ENCODE measurements at places on chromosomes 6 and 20. TPM values are rescaled to one million over a fixed set of nuclear protein-coding genes. Genes with fewer than 3 reads are reported as not detected.

SMLR1 gene
- total RNA-seq: not detected

BPIFB2 gene
- not detected for total RNA-seq

SAPCD1 gene
- total RNA-seq: 7.0 TPM

ZNF165 gene
- 1.9 TPM for total RNA-seq

PLTP gene
- 3.2 TPM for total RNA-seq

DNA sequence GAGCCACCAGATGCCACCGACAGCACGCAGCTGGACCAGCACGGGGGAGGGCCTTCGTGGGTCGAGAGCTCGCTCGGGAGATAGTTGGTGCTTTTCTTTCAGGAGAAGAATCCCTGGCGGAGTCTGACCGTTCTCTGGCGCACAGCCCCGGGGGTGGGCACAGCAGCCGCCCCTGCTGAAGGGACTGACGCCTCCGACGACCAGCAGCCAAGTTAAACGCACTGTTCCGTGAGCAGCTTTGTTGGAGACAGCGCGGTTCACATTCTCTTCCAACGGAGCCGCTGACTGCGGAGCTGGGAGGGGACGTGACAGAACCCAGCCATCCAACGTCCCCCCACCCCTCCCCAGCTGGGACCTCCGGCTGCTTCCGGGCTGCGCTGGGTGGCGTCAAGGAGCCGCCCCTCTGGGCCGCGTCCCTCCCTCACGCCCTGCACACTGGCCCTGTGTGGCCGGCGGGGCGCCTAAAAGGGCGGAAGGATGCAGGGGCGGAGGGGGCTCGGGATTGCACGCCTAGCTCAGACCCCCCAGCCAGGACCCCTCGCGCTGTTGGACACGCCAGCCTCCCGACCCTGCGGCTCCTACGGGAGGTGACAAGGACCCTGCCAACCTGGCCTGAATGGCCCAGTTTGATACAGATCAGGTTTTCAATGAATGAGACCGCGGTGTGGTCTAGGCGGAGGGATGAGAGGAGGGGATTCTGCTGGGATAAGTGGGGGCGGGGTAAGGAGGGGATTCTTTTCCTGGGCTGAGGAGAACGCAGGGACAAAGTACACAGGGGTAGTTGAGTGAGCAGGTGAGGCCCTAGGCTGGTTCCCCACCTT, 36.4 kb upstream of the KHDC1 start:
- DNase-seq: peak; percentile 47
- no peaks in the 10 kb centered on the region for H3K27me3 ChIP-seq
- no peaks in the 10 kb centered on the region for H3K4me1 ChIP-seq

GRCh38 chr6:36039112-36039511, 11.5 kb downstream of the MAPK14 start:
- H3K4me1 ChIP-seq: peaks cover 52% of the 10 kb centered on the region
- H3K27me3 ChIP-seq: no peaks in the 10 kb centered on the region
- no peaks in the 10 kb centered on the region for H3K36me3 ChIP-seq
- no peak overlapping the region for H3K4me3 ChIP-seq

- no peaks in the 10 kb centered on the region for H3K4me1 ChIP-seq
- H3K36me3 ChIP-seq: no peaks in the 10 kb centered on the region
- DNase-seq: no peak
- no peak overlapping the region for H3K27ac ChIP-seq
Observed at GRCh38 chr6:113103634-113104361, 753.3 kb upstream of the MARCKS start.

GRCh38 chr6:12007887-12008286, 4.2 kb upstream of the HIVEP1 start:
- DNase-seq: no peak
- H3K4me3 ChIP-seq: peak overlapping the region; percentile 42

DNA sequence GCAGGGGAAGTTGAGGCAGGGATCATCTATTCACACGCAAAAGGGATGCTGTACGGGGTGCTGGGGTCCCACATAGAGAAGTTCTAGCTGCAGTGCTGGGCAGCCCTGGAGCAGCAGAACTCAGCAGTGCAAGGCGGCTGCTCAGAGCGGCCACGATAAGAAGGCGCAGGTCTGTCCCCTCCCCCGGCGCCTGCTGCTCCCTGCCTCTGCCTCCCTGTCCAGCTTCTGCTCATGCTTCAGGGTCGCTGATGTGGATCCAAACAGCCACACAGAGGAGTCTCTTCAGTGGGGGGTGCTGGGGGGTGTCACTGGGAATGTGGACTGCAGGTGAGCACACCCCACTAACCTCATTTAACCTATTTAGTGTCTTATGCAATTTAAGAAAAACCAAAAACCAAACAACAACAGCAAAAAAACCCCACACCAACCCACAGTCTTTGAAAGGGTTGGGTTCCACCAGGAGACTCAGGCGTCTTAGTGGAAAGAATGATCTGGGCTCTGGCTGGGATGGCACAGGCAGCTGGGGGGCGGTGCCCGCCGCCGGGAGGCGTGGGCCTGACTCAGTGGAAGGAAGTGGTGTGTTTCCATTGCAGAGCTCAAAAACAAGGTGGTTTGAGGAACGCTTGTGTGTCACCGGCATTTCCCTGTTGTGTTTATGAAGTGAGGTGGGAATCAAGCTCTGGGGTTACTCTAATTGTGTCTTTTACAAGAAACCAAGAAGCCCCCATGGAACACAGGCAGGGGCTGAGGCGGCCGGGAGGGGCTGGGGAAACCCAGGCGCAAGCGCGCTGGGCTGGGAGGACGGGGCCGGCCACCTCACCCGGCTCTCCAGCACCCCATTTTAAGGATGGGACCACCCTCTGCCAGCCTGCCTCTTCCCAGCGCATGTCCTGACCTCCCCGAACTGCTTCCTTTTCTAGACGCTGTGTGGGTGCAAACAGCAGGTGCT, 55.1 kb downstream of the IRF4 start:
- peak overlapping the region; percentile 43 for H3K4me3 ChIP-seq
- H3K27ac ChIP-seq: peak overlapping the region; percentile 51
- DNase-seq: peak; percentile 56
- H3K36me3 ChIP-seq: no peaks in the 10 kb centered on the region
- peaks cover 48% of the 10 kb centered on the region for H3K4me1 ChIP-seq

DNA sequence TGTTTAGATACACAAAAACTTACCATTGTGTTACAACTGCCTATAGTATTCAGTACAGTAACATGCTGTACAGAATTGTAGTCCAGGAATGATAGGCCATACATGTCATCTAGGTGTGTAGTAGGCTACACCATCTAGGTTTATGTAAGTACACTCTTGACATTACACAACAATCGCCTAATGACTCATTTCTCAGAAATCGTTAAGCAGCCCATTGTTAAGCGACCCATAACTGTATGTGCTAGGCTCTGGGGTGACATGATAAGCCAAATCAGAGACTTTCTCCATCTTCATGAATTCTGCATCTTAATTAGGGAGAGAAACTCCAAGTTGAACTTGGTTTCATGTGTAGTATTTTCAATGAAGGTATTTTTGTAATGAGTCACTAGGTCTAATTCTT, 17.2 kb downstream of the STK35 start:
- H3K4me1 ChIP-seq: peaks cover 35% of the 10 kb centered on the region
- H3K4me3 ChIP-seq: no peak overlapping the region
- H3K36me3 ChIP-seq: peaks cover 13% of the 10 kb centered on the region
- DNase-seq: no peak
- H3K27me3 ChIP-seq: no peaks in the 10 kb centered on the region

- H3K36me3 ChIP-seq: no peaks in the 10 kb centered on the region
- H3K27ac ChIP-seq: no peak overlapping the region
- no peak for DNase-seq
- H3K4me3 ChIP-seq: no peak overlapping the region
- H3K4me1 ChIP-seq: no peaks in the 10 kb centered on the region
Observed at GRCh38 chr6:158161566-158162254, 6.4 kb downstream of the SERAC1 start.

DNA sequence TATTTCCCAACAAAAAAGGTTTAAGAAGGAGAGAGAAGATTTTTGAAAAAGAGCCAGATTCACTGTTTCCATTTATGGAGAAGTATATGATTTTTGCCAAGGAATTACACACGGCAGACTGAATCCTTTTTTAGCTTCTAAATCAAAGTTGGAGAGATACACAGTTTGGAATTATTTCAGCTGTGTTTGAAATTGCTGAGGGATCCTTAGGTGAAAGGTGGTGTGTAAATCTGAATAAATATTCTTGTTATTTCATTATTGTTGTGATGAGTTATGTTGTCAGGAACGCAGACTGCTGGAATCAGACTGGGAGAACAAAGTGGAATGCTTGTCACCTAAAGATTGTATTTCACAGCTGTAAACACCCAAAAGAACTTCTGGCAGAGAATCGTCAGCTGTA, 168.5 kb upstream of the AKIRIN2 start:
- H3K27me3 ChIP-seq: no peaks in the 10 kb centered on the region
- no peaks in the 10 kb centered on the region for H3K36me3 ChIP-seq
- no peak overlapping the region for H3K27ac ChIP-seq
- H3K4me3 ChIP-seq: no peak overlapping the region

DNA sequence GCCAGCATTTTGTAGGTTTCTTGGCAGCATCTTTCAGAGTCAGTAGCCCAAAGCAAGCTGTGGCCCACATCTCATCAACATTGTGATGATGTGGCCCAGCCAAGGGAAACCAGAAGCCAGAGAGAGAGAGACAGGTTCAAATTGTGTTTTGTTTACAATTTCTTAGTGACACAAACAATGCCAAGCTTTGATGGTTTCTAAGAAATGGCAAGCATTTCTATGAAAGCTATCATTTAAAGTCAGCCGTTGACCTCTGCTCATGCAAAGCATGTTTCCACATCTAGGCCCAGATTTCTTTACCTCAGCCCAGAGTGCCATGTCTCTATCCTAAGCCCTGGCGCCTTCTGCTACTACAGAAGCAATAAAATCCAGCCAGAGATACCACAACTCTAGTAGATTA, 32.9 kb downstream of the GCM1 start:
- H3K4me3 ChIP-seq: no peak overlapping the region
- no peaks in the 10 kb centered on the region for H3K4me1 ChIP-seq
- DNase-seq: no peak
- peaks cover 5% of the 10 kb centered on the region for H3K27me3 ChIP-seq
- no peak overlapping the region for H3K27ac ChIP-seq

- H3K4me1 ChIP-seq: no peaks in the 10 kb centered on the region
- H3K27ac ChIP-seq: no peak overlapping the region
- H3K36me3 ChIP-seq: no peaks in the 10 kb centered on the region
- no peaks in the 10 kb centered on the region for H3K27me3 ChIP-seq
- no peak overlapping the region for H3K4me3 ChIP-seq
Observed at GRCh38 chr6:16822975-16823717, 61.9 kb upstream of the ATXN1 start.
